ENCODE measurements at places on chromosomes 6 and 20.

GRCh38 chr20:3786126-3786484 lies 435 bp downstream of the CENPB start:
- peak; percentile 73 for DNase-seq

- no peak for DNase-seq
Observed at GRCh38 chr6:157120534-157121232, 202.6 kb downstream of the TMEM242 start.

DNA sequence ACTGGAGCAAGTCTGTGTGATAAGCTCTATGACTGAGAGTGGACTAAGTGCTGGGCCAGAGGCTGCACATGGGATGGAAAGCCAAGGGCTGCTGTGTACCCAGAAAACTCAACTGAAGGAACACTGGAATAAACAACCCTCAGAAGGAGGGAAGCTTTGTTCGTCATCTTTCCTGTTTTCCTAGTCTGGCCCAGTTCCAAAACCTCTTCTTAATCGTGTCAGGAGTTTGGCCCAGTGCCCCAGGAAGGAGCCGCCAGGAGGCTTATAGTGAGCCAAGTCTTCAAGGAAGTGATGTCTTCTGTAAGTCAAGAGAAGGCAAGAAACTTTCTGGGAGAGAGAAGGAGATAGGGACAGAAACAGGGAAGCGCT lies 23.3 kb upstream of the TOP1 start:
- DNase-seq: peak; percentile 80

DNA sequence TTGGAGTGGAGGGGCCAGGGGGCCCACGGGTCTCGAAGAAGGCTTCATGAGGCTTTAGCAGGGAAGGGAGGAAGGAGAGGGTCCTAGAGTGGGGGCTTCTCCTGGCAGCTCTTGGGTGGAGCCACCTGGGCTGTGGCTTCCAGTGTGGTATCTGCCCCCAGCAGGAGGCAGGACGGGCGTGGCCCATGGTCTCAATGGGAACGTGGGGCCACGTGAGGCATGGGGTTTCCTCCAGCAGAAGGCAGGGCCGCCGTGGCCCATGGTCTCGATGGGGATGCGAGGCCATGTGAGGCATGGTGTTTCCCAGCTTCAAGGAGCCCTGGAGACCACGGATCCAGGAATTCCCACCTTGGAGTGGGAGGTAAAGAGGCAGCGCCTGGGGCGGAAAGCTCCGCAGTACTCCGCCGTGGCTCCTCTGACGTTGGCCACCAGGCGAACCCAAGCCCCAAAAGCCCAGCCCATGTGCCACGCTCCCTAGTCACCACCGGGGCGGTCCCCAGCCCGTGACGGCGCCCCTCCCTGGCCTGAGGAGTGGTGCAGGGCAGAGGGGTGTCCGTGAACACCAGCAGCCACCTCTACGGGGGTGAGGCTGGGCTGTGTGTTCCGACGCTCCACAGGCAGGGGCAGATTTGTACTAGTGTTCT lies 62.0 kb upstream of the GATA5 start:
- DNase-seq: no peak

GRCh38 chr20:36179170-36179945 lies 24.8 kb downstream of the EPB41L1 start:
- no peak for DNase-seq

DNA sequence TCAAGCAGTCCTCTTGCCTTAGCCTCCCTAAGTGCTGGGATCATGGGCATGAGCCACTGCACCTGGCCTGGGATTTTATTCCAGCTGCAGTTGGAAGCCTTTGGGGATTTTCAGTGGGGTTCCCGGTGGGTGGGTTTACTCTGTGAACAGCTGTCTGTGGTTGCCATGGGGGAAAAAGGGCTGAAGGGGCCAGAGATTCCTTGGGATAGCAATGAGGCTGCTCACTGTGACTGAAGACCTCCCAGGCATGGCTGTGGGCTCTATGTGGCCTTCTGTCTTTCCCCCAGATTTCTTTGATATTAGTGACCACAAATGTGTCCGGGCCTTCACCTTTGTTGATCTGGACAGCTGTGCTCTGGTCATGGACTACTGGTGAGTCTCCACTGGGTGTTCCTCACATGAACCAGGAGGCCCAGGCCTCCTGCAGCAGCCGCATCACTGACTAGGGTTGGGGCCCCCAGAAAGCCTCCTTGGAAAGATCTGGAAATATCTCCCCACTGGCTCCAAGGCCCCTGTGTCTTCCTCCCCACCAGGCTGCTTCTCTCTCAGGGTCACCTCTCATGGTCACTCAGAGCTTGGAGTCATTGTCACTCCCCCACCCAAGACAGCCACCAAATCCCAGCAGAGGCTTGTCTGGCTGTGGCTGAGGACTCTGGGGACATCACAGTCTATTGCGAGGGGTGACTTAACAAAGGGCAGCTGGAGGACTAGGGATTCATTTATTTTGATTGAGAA lies 33.4 kb downstream of the EFCAB8 start:
- no peak for DNase-seq

GRCh38 chr6:158255275-158255988 lies 56.8 kb upstream of the TULP4 start:
- no peak for DNase-seq

- no peak for DNase-seq
Observed at GRCh38 chr6:47701363-47701762, 3.0 kb downstream of the ADGRF4 start.

DNA sequence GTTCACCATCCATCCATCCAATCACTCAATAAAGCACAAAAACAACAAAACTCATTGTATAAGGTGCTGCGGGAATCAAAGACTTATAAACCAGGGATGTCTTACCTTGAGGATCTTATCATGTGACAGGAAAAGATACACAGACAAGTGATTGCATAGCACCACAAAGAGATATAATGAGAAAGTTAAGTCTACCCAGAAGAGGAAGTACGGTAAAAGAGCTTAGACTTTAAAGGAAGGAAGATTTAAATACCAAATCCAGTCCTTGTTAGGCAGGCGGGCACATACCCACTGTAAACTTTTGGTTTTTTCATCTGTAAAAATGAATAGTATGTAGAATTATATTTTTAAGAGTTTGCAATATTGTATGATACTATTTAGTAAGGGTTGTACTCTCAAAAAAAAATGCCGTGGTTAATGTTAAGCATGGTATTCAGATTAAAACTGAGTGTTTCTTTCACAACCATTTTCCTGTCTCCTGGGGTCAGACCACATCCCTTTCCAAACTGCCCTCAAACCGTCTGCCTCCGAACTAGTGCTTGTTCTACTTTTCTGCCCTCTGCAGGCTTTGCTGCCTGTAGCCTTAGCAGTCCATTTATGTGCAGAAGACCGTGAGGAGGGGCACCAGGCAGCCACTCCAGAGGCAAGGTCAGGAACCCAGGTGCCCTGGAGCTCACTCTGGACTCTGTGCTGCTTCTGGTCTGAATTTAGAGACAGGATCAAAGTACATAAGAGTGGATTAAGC lies 179.5 kb upstream of the SYNDIG1 start:
- DNase-seq: no peak

DNA sequence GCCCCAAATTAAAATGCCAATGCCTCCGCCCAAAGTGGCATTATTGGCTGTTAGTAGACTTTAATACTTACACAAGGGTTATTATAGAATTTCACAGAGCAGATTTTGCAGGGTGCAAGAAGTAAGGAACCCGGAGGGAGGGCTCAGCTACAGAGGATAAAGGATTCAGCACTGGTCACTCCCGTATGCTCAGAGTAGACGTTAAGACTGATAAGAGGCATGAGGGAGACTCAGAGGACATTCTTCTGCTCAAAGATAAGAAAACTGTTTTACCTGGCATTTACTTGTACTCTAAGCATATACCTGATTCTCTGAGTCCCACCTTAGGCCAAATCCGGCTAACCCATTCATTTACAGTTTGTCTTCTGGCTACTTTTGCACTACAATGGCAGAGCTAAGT lies 36.5 kb upstream of the OVOL2 start:
- no peak for DNase-seq

- peak; percentile 53 for DNase-seq
Observed at GRCh38 chr6:47047479-47048407, 5.6 kb upstream of the ADGRF1 start.

DNA sequence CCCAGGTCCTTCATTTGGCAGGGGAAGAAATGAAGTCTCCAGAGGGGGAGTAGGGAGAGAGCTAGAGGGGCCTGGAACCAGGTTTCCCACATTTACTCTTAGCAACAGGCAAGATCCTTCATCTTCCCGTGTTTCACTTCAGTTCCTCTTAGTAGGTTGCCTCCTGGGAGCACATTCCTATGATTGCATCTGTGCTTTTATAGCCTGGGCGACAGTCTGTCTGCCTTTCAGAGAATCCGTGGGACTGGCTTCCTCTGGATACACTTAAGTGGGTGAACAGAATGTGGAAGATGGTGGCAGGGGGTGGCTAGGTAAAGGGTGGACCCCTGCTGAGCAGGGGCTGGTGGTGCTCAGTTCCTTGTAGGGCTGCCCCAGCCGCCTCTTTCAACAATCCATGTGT lies 33.4 kb downstream of the STK35 start:
- DNase-seq: no peak

GRCh38 chr20:11188843-11189603 lies 515.2 kb upstream of the JAG1 start:
- no peak for DNase-seq

DNA sequence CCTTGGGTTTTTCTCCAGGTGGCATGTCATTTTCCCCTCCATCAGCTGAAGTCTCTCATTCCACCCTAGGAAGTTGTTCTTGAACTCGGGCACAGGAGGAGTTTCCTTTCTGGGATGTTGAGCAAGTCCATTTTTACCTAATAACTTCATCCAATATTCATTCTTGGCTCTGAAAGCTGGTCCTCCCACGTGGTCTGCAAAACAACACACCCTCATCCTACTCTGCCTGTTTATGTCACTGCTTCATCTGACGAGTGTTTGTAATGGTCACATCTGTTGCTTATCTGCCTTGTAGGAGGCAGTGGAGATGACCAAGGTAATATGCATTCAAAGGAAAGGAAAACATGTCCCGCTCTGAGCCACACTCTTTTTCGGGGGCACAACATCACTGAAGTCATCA lies 41.7 kb upstream of the AIG1 start:
- no peak for DNase-seq

DNA sequence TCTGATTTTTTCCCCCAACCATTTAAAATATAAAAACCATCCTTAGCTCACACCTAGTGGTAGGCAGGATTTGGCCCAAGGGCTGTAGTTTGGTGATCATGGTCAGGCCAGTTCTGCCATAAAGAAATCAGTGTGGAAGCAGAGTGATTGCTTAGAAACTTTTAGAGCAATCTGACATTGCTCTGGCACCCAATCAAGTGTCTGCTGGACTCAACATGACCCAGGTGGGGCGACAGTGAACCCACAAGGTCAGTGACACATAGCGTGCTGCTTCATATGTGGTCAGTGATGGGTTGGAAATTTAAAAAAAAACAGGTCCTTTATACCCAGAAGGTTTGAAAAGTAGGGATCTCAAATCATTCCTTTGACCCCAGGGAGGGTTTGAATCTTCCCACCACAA lies 107.9 kb downstream of the BANF2 start:
- peak; percentile 59 for DNase-seq

GRCh38 chr6:55812509-55812908 lies 62.9 kb downstream of the BMP5 start:
- no peak for DNase-seq

- DNase-seq: peak; percentile 76
Observed at GRCh38 chr6:3456898-3457709, at the start of gene SLC22A23. Gene SLC22A23 (minus strand): TSS chr6:3457050. CDS start chr6:3456559, 491 bp downstream.

DNA sequence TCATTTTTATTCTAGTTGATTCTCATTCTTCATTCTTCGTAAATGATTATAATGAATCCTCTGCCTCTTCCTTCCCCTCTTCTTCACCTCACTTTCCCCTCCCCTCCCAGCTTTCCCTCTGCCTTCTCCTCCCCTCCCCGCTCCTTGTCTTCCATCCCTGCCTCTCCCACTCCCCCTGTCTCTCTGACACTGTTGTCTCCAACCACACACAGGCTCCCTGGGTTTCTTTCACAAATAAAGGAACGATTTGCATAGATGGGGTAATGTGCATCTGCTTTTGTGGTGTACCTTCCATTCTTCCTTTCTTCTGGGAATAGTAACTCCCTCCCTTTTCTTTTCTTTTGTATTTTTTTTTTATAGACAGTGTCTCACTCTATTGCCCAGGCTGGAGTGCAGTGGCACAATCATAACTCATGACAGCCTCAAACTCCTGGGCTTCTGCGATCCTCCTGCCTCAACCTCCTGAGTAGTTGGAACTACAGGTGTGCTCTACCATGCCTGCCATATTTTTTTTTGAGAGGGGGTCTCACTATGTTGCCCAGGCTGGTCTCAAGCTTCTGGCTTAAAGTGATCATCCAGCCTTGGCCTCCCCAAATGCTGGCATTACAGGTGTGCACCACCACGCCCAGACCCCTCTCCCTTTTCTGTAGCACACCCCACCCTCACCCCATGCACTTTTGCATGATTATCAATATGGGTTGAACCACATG lies 318.6 kb downstream of the PRKN start:
- no peak for DNase-seq
